ENCODE measurements at places on chromosomes 6 and 20.

GRCh38 chr6:42726485-42727086 lies 4.2 kb upstream of the PRPH2 start:
- peak; percentile 86 for DNase-seq

DNA sequence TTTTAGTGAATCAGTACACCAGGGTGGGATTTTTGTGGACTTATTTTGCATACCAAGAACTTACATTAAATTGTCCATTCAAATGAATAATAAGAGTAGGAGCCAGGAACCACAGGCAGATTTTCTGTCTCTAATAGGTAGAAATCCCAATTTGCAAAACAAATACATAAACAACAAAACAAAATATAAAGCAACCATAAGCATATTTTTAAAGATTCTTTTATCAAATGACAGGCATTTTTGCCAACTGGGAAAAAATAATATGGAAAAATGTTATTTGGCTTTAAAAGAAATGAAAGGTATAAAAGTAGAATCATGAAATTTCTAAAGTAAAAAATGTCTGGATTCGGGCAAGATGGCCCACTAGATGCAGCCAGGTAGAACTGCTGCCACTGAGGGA lies 71.2 kb upstream of the PDE7B start:
- DNase-seq: no peak

DNA sequence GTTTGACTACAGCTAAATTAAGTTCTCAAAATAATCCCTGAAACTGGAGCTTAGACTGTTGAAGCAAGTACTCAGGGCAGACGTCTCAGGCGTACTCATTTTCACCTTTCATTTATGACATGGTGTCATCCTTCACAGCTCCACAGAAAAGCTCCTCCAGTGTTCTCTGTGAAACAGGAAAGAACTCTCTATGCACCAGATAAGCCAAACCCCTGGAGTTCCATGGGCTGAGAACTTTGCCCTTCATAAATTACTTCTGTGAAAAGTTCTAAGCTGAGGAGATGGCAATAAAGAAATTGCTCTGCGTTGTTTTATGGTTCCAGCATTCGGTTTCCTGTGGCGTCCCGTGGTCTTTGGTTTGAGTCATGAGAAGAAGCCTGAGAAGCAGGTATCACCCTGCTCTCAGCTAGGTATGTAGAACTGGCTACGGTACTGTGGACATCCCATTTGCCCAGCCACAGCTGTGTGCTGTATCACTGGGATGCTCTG lies 20.2 kb upstream of the RREB1 start:
- DNase-seq: no peak

- DNase-seq: no peak
Measured at GRCh38 chr6:67768972-67769371, 866.1 kb upstream of the ADGRB3 start.

DNA sequence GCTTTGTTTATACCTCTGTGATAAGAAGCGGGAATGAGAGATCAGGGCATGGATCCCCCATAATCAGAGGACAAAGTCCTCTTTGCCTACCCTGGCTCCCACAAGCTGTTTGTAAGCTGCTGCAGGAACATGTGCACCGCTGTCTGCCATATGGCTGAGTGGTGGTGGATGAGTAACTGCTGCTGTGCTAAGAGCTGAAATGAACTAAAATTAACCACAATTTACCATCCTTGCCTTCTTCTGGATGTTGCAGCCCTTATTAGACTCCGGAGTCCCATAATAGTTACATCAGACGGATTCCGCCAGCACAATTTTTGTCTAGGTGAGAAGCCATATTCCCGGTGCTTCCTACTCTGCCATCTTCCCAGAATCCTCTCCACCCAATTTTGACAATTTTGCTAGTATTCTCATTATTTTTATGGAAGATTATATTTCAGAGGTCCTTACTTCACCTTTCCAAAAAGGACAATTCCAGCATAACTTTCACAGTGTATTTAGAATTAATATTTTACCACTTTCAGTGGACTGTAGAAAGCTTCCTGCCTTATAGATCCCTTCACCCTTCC lies 6.0 kb upstream of the CMTR1 start:
- no peak for DNase-seq

- no peak for DNase-seq
Measured at GRCh38 chr6:708237-708598, 15.3 kb upstream of the EXOC2 start.

- no peak for DNase-seq
Measured at GRCh38 chr6:81204731-81205130, 547.8 kb downstream of the TENT5A start.

GRCh38 chr6:157045831-157046454 lies 268.8 kb downstream of the ARID1B start:
- DNase-seq: no peak

- DNase-seq: no peak
Measured at GRCh38 chr6:22642254-22642653, 72.9 kb downstream of the HDGFL1 start.

DNA sequence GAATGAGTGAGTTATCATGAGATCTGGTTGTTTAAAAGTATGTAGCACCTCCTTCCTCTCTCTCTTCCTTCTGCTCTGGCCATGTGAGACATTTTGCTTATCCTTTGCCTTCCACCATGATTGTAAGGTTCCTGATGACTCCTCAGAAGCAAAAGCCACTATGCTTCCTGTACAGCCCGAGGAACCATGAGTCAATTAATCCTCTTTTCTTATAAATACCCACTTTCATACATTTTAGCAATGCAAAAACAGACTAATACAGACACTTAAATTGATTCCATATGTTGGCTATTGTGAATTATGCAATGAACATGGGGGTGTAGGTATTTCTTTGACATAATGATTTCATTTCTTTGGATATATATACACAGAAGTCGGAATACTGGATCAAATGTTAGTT lies 792.8 kb upstream of the EYS start:
- DNase-seq: no peak

GRCh38 chr20:53609491-53610445 lies 16.1 kb upstream of the ZNF217 start:
- DNase-seq: peak; percentile 63

- no peak for DNase-seq
Measured at GRCh38 chr6:107531868-107532267, 42.0 kb downstream of the SOBP start.

DNA sequence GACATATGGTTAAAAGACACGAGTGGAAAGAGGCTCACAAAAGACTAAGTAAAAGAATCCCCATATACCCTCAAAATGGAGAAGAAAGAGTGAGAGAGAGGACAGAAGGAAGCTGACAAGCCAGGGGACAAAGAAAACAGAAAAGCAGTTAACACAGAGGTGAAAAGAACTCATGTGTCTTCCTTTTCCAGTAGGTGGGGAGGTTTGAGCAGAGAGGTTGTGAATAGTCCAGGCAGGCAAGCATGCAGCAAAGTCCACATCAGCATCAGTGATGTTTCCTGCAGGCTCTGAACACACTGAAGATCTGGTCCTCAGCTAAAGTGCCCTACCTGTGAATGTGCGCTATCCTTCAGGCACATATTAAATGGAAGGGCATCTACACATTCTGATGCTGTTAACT lies 196.5 kb upstream of the IRAK1BP1 start:
- DNase-seq: no peak

GRCh38 chr6:150314230-150315188 lies 54.3 kb upstream of the IYD start:
- no peak for DNase-seq

DNA sequence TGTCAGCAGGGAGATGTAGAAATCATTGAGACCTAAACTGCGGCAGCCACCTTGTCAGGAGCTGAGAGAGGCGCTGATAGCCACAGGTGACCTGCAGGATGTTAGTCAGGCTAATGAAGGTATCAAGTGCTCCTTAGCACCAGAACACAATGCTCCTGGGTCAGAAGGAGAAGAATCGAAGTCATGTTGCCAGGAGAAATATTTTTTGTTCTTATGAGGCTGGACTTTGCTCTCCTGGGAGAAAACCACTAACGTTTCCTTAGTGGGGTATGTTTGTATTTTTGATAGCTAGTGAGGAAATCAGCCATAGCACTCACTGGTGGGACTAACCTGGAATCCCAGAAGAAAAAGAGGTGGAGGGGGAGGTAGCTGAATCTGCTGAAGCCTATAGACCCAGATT lies 120.9 kb upstream of the LRFN2 start:
- no peak for DNase-seq

DNA sequence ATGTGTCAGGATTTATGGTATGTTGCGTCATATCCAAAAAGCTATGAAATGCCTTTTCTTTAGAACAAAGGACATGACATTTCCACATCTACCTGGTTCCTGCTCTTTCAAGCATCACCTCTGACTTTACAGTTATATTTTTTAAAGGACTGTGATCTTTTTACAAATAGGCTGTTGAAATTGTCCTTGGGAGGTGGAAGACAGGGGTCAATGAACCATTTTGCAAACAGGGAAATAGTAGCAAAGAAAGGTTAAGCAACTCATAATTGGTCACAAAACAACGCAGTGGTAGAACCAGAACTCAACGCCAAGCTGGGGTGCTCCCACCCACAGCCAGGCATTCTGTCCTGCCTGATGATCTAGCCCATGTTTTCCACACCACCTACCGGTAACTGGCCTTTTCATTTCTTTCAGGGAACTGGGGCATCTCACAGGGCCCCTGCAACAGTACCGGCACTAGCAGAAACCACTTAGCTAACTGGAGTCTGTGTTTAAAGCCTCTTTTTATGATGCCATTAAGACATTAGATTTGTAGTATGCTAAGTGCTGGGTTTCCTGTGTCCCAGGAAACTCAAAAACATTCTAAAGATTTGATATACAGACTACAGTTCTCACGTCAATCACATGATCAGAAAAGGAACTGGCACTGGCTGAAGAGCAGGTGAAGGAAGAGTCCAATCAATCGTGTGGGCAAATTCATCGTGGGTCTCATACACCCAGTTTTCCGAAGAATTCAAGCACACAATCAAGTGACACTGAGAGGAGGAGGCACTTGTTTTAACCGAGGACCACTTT lies 13.9 kb downstream of the ZNF217 start:
- DNase-seq: no peak

DNA sequence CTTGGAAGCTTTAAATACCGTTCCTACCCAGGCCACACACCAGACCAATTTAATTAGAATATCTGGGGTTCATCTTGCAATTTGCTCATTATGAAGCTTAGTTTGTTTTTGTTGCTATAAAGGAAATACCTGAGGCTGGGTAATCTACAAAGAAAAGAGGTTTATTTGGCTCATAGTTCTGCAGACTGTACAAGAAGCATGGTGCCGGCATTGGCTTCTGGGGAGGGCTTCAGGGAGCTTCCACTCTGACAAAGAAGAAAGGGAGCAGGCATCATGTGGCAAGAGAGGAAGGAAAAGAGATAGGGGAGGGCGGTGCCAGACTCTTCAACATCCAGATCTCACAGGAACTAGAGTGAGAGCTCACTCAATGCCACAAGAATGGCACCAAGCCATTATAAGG lies 73.6 kb downstream of the RNF182 start:
- DNase-seq: no peak

GRCh38 chr6:10733863-10734262 lies 11.0 kb downstream of the TMEM14C start:
- DNase-seq: no peak

- no peak for DNase-seq
Measured at GRCh38 chr20:23086056-23086566, at the start of gene CD93. TSS of gene CD93 (minus strand) at chr20:23086324. CDS start at chr20:23086192, 132 bp downstream.

- DNase-seq: no peak
Measured at GRCh38 chr6:7559651-7560385, 18.3 kb downstream of the DSP start.

DNA sequence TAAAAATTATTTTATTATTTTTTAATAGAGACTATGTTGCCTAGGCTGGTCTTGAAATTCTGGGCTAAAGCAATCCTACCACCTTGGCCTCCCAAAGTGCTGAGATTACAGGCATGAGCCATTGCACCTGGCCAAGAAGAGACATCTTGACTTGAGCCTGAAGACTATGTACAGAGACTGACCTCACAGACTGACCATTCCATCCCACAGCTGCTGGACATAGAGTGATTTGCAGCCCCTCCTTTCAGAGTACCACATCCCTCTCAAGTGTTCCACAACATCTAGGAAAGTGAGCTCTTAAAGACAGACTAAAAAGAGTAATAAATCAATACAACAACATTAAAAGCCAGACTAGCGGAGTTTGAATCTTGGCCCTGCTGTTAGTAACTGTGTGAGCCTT lies 39.0 kb downstream of the RNF8 start:
- no peak for DNase-seq

DNA sequence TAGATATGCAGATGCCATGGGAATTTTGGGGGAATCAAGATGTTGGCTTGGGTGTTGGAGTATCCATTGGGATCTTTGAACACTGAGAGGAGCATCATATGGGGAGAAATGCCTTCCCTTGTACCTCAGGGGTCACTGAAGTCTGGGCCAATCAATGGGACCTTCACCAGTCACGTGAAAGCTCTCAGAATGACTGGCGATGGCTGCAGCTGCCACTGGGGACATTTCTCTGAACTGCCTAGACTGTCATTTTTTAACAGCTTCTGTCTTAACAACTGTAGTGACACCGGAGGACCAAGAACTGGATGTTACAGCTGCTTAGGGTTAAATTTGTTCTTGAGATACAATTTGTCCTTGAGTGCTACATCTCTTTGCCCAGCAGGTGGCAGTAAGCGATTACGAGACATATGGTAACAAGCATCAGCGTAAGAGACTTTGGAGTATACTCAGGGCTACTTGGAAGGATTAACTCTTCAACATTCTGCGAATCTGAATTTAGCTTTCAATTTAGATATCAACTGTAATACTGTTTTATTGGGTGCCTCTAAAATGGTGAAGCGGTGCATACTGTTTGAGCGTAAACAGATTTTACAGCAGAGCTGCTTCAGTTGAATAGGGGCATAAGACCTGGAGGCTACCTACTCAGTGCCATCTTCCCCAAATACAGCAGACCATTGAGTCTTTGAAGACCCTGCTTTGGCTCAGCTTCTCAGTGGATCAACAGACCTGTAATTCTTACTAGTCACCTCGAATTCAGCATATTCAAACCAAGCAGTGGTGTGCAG lies 36.0 kb downstream of the CCN2 start:
- DNase-seq: peak; percentile 42

DNA sequence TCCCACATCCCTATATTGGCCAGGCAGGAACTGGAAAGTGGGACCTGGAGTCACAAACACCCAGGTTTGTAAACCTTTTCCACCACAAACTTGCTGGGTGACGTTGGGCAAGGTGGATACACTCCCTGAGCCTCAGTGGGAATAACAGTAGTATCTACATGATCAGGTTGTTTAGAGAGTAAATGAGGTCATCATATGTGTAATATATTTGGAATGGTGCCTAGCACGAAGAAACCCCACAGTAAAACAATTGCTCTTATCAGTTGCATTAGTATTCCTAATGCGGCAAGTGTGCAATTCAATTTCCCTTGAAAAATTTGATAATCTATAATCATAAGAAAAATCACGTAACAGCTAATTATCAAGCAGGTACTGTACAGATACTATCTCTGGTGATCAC lies 51.9 kb downstream of the HIVEP2 start:
- no peak for DNase-seq

GRCh38 chr6:87826424-87826823 lies 124.4 kb upstream of the AKIRIN2 start:
- DNase-seq: no peak

- DNase-seq: peak; percentile 83
Measured at GRCh38 chr20:2101865-2102584, 398 bp downstream of the STK35 start.

Measured in T-helper 1 cell (primary cell).